Activated T-cell treated with anti-CD3 and anti-CD28 coated beads for 48 hours (primary cell): ENCODE measurements at places on chromosomes 11 and 22.

DNA sequence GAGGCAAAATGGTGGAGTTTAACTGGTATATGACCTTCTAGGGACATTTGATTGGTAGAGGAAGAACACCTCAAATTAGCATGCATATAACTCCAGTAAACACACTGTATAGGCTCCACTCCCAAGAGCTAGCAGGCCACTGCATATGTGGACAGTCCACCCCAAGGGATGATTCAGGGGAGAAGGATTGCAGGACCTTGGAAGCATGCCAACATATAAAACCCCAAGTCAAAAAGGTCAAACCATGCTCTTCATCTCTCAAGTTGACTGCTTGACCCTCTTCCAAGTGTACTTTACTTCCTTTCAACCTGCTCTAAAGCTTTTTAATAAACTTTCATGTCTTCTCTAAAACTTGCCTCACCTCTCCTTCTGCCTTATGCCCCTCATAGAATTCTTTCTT, 459.9 kb upstream of the CCDC179 start:
- no peak for DNase-seq

DNA sequence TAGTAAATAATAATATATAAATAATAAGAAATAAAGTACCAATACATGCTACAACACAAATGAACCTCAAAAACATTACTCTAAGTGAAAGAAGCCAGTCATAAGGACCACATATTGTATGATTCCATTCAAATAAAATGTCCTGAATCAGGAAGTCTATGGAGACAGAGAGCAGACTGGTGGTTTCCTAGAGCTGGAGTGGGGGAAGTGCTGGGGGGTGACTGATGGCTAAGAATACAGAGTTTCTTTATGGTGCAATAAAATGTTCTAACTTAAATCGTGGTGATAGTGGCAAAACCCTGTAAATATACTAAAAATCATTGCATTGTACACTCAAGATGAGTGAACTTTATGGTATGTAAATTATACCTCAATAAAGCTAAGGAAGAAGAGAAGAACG, 376.5 kb downstream of the BUD13 start:
- no peak for DNase-seq

- no peak for DNase-seq
These were observed 4.5 kb upstream of the KCNE3 start for GRCh38 chr11:74471668-74472429.

DNA sequence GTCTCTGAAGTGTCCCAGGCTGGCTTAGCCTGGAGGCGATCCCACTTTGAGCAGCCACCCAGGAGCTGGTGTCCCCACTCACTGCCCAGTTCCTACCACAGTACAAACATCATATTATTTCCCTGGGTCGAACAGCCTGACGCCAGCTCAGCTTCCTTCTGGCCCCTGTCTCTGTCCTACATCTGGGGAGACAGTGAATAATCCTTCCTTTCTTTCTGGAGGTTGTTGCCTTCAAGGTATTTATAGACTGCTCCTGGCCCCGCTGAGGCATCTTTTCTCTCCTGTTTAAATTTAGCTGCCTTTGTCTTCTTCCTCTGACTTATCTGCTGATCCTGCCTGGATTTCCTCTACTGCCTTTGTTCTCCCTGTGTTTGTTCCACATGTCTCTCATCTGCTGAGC, 56.8 kb upstream of the LRRC55 start:
- no peak for DNase-seq

- DNase-seq: peak; percentile 17
These were observed 17.4 kb upstream of the PRAME start for GRCh38 chr22:22576244-22576988.

- DNase-seq: no peak
These were observed 303.6 kb downstream of the OPCML start for GRCh38 chr11:133228471-133229329.

- no peak for DNase-seq
These were observed 24.4 kb downstream of the SERGEF start for GRCh38 chr11:17988465-17988864.
